Fibroblast of lung (primary cell): ENCODE measurements at places on chromosomes 4 and X. TPM values are rescaled to one million over a fixed set of nuclear protein-coding genes. Genes with fewer than 3 reads are reported as not detected.

HSD17B13 gene
- 0.11 and 0.19 TPM in 2 replicates for polyA plus RNA-seq

DNA sequence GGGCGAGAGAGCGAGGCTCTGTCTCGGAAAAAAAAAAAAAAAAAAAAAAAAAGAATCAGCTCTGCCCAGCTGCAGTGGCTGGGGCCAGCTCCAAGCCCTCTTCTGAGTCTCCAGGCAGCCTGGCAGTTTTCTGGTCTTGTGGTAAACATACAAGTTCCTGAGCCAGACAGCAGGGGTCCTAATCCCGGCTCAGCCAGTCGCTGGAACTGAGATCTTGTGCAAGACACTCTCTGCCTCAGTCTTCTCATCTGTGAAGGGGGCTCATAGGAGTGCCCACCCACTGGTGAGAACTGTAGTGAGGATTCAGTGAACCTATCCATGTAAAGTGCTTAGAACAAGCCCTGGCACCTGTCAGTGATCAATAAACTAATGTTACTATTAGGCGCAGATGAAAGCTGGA lies 41.8 kb downstream of the C4orf50 start:
- DNase-seq: no peak
- H3K4me1 ChIP-seq: no peaks in the 10 kb centered on the region
- H3K36me3 ChIP-seq: no peaks in the 10 kb centered on the region
- H3K4me3 ChIP-seq: no peak overlapping the region
- no peak overlapping the region for H3K27ac ChIP-seq

GRCh38 chr4:167903291-167903721 lies 189.0 kb upstream of the ANXA10 start:
- peak overlapping the region; percentile 44 for H3K27ac ChIP-seq
- no peak overlapping the region for H3K4me3 ChIP-seq
- H3K36me3 ChIP-seq: no peaks in the 10 kb centered on the region

NEXMIF gene
- under 0.01 TPM in 1 of 2 replicates, not detected in the other for polyA plus RNA-seq

NXF2 gene
- not detected in 2 replicates for polyA plus RNA-seq

ARAP2 gene
- 0.05 and 0.11 TPM in 2 replicates for polyA plus RNA-seq

DNA sequence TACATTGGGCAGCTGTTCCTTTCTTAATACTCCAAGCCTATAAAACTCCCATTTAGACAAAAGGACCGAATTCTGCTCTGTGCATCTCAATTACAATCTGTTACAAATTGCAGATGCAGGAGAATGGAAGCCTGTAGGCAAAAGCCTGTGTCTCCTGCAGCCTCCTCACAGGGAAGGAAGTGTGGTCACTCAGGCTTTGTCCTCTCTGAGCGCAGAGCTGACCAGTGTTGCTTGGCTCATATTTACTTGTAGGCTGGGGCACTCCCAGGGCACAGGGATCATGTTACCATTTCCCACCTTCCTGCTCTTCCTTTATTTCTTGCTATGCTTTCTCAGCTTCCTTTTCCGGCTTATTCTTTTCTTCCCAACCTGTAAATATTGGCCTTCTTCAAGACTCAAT lies 15.7 kb downstream of the SUPT20HL2 start:
- H3K27me3 ChIP-seq: no peaks in the 10 kb centered on the region
- no peak overlapping the region for H3K4me3 ChIP-seq
- H3K27ac ChIP-seq: no peak overlapping the region
- no peaks in the 10 kb centered on the region for H3K36me3 ChIP-seq
- no peak for DNase-seq

C4orf54 gene
- 0.01 TPM in 2 replicates for polyA plus RNA-seq

PAGE5 gene
- not detected in 2 replicates for polyA plus RNA-seq

GRCh38 chr4:41145571-41146078 lies 68.7 kb downstream of the APBB2 start:
- peak; percentile 54 for DNase-seq
- H3K36me3 ChIP-seq: no peaks in the 10 kb centered on the region
- H3K27ac ChIP-seq: peak overlapping the region; percentile 72
- H3K4me3 ChIP-seq: no peak overlapping the region
- H3K4me1 ChIP-seq: peaks cover 38% of the 10 kb centered on the region

DNA sequence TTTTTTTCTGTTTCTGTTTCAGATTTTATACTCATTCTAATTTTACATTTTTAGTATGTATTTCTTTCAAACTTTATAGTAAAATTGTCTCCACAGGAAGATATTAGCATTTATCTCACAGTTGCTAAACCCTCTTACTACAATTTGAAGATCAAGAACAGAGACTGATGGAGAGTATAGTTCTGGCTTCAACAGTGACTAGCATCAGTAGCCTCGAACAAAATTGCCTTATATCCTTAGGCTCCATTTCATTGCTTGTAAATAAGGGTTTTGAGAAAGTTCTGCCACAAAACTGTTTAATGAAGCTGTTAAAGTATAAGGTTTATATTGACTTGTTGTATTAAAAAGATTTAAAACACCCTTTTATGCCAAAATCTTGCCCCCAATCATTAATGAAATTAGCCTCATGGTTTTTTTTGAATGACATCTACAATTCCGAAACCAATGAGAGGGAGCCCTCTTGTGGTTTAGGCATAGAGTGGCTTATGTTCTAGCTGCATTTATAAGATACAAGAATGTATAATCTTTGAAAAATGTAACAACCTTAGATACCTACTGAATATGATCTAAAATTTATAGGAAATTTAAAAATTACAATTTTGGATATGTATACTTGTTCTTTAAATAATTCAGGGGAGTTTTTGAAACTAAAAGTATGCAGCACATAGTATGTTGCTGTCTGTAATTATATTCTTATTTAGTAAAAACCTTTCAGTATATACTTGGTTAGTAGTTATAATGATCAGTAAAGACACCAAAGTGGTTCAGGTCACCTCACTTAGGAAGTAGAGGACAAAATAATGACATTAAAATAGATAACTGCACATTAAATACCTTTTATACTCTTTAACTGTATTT lies 109.8 kb upstream of the HPGD start:
- H3K27ac ChIP-seq: no peak overlapping the region
- no peaks in the 10 kb centered on the region for H3K4me1 ChIP-seq
- no peaks in the 10 kb centered on the region for H3K27me3 ChIP-seq
- no peaks in the 10 kb centered on the region for H3K36me3 ChIP-seq
- H3K4me3 ChIP-seq: no peak overlapping the region

GRCh38 chrX:55754861-55755294 lies 37.3 kb downstream of the RRAGB start:
- DNase-seq: no peak
- H3K4me1 ChIP-seq: no peaks in the 10 kb centered on the region
- no peak overlapping the region for H3K4me3 ChIP-seq
- H3K27me3 ChIP-seq: no peaks in the 10 kb centered on the region
- H3K27ac ChIP-seq: no peak overlapping the region

DNA sequence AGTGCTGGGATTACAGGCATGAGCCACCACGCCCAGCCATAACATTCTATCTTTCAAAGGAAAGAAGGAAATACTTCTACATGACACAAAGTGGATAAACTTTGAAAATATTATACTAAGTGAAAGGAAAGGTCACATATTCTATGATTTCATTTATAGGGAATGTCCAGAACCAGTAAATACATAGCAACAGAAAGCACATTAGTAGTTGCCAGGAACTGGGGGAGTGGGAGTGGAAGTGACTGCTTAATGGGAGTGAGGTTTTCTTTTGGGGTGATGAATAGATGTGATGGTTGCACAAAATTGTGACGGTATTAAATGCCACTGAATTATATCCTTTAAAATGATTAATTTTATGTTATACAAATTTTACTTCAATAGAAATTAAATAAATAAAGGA lies 95.7 kb upstream of the IL15 start:
- no peak overlapping the region for H3K27ac ChIP-seq
- no peaks in the 10 kb centered on the region for H3K36me3 ChIP-seq
- no peaks in the 10 kb centered on the region for H3K27me3 ChIP-seq
- no peaks in the 10 kb centered on the region for H3K4me1 ChIP-seq
- peak; percentile 66 for DNase-seq

- peak; percentile 32 for DNase-seq
- no peak overlapping the region for H3K27ac ChIP-seq
- H3K4me1 ChIP-seq: peaks cover 4% of the 10 kb centered on the region
- H3K4me3 ChIP-seq: no peak overlapping the region
- H3K36me3 ChIP-seq: no peaks in the 10 kb centered on the region
Measured at GRCh38 chrX:48493890-48494364, 14.9 kb upstream of the PORCN start.

PAGE2B gene
- not detected in 2 replicates for polyA plus RNA-seq

DNA sequence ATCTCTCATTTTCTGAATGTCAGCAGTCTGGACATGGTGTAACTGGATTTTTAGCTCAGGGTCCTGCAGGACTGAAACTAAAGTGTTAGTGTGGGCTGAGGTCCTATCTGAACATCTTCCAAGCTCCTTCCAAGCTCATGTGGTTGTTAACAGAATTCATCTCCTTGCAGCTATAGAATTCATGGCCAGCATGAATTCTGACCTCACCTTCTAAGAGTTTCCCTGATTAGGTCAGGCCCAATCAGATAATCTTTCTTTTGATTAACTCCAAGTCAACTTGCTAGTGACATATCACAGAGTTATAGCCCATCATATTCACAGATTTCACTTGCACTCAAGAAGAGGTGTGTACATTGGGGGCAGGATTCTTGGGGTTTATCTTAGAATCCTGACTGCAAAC lies 59.5 kb downstream of the LIMCH1 start:
- H3K27ac ChIP-seq: no peak overlapping the region
- no peak overlapping the region for H3K4me3 ChIP-seq
- no peaks in the 10 kb centered on the region for H3K36me3 ChIP-seq

DNA sequence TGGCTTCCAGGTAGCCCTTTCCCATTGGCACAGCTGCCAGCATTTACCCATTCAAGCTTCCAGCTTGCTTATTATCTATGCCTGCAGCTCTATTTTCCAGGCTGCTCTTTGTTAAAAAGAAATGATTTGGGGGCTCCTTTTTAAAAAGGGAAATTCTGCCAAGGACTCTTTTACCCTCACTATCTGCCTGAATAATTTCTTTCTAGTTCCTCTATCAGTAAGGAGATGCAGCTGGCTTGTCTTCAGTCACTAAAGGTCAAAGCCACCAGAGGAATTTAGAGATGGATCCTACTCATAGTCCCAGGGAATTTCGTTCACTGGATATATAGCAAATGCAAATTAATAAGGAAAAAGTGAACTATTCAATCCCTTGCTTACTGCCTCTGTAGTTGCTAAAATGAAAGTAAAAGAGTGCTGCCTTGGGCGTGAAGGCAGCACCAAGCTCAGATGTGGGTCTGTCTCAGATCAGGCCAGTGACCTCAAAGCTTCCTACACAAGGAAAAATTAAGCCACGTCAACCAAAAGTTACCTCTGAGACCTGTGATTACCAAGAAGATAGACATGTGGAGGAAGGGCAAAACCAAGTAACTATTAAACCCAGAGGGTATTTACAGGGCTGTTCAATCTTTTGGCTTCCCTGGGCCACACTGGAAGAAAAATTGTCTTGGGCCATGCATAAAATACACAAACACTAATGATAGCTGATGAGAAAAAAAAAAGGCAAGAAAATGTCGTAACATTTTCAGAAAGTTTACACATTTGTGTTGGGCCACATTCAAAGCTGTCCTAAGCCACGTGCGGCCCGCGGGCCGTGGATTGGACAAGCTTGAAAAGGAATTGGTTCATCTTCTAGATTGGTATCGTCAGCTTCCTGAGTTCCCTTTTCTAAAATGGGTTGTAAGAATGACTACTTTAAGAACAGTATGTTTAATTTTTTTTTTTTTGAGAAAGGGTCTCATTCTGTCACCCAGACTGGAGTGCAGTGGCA lies 5.3 kb downstream of the ARSF start:
- H3K4me3 ChIP-seq: no peak overlapping the region
- no peak for DNase-seq
- no peak overlapping the region for H3K27ac ChIP-seq
- H3K4me1 ChIP-seq: no peaks in the 10 kb centered on the region
- no peaks in the 10 kb centered on the region for H3K36me3 ChIP-seq

ZCCHC18 gene
- 0.41 and 0.48 TPM in 2 replicates for polyA plus RNA-seq

GRCh38 chrX:47831788-47832187 lies 4.9 kb upstream of the ZNF81 start:
- no peak overlapping the region for H3K27ac ChIP-seq
- no peaks in the 10 kb centered on the region for H3K36me3 ChIP-seq
- H3K4me3 ChIP-seq: no peak overlapping the region

- H3K4me3 ChIP-seq: no peak overlapping the region
- H3K4me1 ChIP-seq: no peaks in the 10 kb centered on the region
- DNase-seq: no peak
- no peaks in the 10 kb centered on the region for H3K27me3 ChIP-seq
Measured at GRCh38 chr4:98571161-98571786, 87.1 kb downstream of the TSPAN5 start.

GRCh38 chrX:147693511-147693910 lies 218.2 kb upstream of the FMR1 start:
- H3K4me1 ChIP-seq: no peaks in the 10 kb centered on the region
- no peak overlapping the region for H3K27ac ChIP-seq
- H3K27me3 ChIP-seq: no peaks in the 10 kb centered on the region
- no peak overlapping the region for H3K4me3 ChIP-seq
- H3K36me3 ChIP-seq: no peaks in the 10 kb centered on the region

DNA sequence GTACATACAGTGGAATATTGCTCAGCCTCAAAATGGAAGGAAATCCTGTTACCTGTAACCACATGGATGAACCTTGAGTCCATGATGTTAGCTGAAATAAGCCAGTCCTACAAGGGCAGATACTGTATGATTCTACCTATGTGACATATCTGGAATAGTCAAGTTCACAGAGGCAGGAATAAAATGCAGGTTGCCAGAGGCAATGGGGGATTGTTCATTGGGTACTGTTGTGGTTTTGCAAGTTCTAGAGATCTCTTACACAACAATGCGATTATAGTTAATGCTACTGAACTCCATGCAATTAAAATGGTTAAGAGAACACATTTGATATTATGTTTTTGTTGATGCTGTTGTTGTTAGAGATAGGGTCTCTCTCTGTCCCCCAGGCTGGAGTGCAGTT lies 74.6 kb downstream of the SHROOM2 start:
- no peak overlapping the region for H3K4me3 ChIP-seq
- H3K27me3 ChIP-seq: no peaks in the 10 kb centered on the region
- H3K36me3 ChIP-seq: no peaks in the 10 kb centered on the region
- DNase-seq: no peak
- no peak overlapping the region for H3K27ac ChIP-seq

TMEM35A gene
- 25.8 and 46.0 TPM in 2 replicates for polyA plus RNA-seq

DNA sequence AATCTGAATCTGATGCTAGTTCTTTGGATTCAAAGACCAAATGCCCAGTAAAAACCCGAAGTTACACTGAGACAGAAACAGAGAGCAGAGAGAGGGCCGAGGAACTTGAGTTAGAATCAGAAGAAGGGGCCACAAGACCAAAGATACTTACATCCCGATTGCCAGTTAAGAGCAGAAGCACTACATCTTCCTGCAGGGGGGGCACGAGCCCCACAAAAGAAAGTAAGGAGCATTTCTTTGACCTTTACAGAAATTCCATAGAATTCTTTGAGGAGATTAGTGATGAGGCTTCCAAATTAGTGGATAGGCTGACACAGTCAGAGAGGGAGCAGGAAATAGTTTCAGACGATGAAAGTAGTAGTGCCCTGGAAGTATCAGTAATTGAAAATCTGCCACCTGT lies 309.3 kb downstream of the ANK2 start:
- H3K36me3 ChIP-seq: no peaks in the 10 kb centered on the region
- H3K27ac ChIP-seq: no peak overlapping the region
- DNase-seq: no peak
- H3K27me3 ChIP-seq: peaks cover 2% of the 10 kb centered on the region
- no peak overlapping the region for H3K4me3 ChIP-seq

GRCh38 chrX:155592981-155593380 lies 19.8 kb downstream of the TMLHE start:
- no peaks in the 10 kb centered on the region for H3K4me1 ChIP-seq
- no peak overlapping the region for H3K27ac ChIP-seq
- H3K27me3 ChIP-seq: no peaks in the 10 kb centered on the region
- no peak for DNase-seq

PCDH18 gene
- 194 and 203 TPM in 2 replicates for polyA plus RNA-seq
